ENCODE measurements at places on chromosomes 13 and 19.

GRCh38 chr13:110542169-110542796, 19.2 kb downstream of the RAB20 start:
- DNase-seq, result no peak

DNA sequence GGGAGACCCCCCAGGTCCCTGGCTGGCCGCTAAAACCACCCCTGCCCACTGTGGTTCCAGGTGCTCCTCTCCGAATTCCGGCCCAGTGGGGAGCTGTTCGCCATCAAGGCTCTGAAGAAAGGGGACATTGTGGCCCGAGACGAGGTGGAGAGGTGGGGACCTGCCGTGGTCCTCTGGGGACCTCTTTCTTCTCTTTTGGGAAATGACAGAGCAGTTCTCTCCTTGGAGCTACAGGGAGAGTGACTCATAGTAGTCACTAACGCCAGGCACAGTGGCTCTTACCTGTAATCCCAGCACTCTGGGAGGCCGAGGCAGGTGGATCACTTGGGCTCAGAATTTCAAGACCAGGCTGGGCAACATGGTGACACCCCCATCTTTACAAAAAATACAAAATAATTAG, 7.3 kb downstream of the PTGER1 start:
- DNase-seq, result no peak

- DNase-seq, result no peak
These were observed 244.4 kb downstream of the DLEU7 start for GRCh38 chr13:50599046-50599445.

DNA sequence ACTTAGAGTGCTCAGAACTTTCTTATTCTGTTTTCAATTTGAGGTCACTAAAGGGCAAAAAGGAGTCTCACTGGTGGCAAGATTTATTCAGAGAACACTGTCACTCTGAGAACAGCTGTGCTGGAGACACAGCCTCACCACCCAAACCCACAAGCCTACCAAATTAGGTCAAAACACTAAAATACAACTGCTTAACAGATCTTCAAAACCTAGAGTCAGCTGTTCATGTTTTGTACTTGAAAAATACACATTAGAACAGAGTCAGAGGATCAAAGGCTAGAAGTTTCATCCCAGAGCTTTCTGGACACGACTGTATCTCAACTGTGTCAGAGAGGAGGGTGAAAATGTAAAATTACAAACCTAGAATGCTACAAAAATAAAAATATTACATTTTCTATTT, 89.3 kb downstream of the MIPEP start:
- DNase-seq, result no peak

DNA sequence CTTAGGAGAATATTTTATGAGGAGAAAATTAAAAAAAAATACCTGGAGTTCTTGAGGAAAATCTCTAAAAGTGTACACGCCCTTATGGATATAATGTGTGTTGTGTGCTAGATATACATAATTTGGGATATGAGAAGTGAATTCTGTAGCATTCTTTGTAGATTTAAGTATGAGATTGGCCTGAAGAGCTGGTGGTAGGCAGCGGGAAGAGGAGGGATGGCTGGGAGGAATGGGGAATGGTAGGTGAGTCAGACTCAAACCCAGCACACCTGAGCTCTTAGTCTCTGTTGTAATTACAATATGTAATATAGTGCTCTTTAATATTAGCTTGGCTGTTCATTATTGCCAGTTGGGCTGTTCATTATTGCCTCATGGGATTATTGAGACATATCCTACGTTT, 7.0 kb downstream of the CHAMP1 start:
- no peak for DNase-seq

DNA sequence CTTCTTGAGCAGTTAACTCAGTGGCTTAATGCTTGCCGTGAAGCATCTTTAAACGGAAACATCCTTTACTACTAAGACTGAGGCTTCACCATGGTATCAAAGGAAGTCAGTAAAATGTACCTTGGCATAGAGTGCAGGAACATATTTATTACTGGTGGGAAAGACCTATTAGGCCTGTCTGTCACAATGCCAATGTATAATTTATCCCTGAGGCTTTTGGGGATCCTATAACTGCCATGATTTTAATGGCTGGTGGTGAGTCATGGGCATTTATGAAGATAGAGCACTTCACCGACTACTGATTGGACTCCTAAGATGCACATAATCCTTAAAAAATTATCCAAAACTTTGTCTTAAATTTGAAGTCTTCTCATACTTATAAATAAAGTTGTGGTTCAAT, 79.6 kb downstream of the FGF14 start:
- no peak for DNase-seq

GRCh38 chr19:11535792-11536595, 2.7 kb upstream of the CNN1 start:
- peak; percentile 88 for DNase-seq
